M059J (cell line): ENCODE measurements at places on chromosomes 1 and 21.

GRCh38 chr1:180530501-180530900 lies 28.1 kb upstream of the ACBD6 start:
- peak; percentile 89 for DNase-seq

- no peak for DNase-seq
Measured at GRCh38 chr1:24591781-24592180, 35.9 kb downstream of the NCMAP start.

DNA sequence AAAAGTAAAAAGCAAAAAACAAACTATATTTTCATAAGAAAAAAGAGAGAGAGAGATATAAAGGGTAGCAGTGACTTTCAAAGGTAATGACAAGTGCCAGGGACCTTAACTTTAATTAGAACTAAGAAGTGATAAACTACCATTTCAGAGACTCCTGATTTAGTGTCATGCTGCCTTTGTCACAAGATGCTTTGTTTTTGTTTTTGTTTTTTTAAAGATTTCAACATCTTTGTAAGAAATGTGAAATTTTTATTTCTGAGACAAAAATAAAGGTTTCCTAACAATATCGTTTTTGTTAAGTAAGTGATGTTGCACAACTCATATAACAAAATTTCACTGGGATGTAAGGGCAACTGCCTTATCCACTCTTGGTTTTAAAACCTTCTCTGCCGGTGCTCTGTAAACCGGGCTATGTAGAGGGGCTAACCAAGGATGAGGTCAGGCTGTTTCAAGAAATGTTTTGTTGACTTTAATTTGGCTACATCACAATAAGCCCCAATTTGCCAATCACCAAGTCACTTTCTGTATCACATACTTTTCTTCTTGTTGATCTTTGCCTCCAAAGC lies 35.2 kb upstream of the SYT2 start:
- no peak for DNase-seq

DNA sequence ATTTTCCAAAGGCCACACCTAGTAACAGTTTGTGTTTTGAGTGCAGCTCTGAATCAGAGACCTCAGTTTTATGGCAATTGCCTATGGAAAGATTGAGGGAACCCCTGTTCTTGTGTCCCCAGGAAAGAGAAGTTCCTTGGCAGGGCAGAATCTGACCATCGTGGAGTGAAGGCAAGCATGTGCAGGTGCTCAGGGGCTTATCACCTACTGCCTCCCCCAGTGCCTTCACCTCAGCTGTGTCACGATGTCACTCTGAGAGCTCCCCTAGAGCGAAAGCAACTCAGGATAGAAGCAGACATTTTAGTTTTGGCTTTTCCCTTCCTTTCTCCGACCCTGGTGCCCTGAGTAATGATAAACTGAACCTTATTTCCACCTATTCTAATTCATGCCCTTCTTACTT lies 1.8 kb upstream of the SPRR1A start:
- DNase-seq, result no peak

GRCh38 chr1:210292231-210292871 lies 36.4 kb upstream of the HHAT start:
- DNase-seq, result peak; percentile 76

DNA sequence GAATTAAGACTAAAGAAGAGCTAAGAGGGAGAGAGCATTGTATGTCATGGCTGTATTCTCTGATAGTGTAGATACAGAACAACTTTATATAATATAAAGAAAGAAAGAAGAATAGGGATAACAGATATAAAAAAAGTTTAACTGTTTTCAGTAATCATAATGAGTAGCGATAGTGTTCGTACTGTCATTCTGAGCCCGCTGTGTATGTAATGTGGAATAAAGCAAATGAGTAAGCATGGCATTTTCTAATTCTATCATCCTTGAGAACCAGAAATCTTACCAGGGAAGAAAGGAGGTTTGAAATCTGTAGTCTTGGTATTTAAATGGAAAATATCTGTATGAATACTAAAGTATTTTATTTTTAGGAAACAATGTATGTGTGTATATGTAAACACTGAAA lies 46.7 kb upstream of the SSX2IP start:
- no peak for DNase-seq

GRCh38 chr1:36396359-36396758 lies 1.3 kb downstream of the LSM10 start:
- DNase-seq, result no peak

DNA sequence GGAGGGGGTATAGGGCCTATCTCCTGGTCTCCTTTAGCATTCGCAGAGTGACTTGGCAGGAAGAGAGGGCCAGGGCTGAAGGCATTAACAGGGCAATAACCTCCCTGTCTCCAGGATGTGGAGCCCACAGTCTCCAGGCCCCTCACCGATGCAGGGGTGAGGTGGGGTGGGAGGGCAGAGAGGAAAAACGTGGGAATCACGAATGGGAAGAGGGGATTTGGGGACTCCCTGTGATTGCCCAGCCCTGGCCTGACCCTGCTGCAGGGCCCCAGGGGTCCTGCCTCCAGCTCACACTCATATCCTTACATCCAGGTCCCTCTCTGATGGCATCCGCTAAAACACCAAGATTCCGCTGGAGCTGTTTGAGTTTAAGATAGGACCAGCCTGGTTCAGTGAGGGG lies 14.6 kb downstream of the TFAP2E start:
- DNase-seq, result no peak

GRCh38 chr1:184025242-184025675 lies 12.3 kb downstream of the COLGALT2 start:
- DNase-seq, result peak; percentile 92

GRCh38 chr1:171716616-171717015 lies 25.2 kb downstream of the VAMP4 start:
- DNase-seq, result peak; percentile 17

GRCh38 chr1:183942933-183943693 lies 94.4 kb downstream of the COLGALT2 start:
- DNase-seq, result peak; percentile 95

GRCh38 chr1:245772325-245772724 lies 617.5 kb downstream of the KIF26B start:
- DNase-seq, result no peak

DNA sequence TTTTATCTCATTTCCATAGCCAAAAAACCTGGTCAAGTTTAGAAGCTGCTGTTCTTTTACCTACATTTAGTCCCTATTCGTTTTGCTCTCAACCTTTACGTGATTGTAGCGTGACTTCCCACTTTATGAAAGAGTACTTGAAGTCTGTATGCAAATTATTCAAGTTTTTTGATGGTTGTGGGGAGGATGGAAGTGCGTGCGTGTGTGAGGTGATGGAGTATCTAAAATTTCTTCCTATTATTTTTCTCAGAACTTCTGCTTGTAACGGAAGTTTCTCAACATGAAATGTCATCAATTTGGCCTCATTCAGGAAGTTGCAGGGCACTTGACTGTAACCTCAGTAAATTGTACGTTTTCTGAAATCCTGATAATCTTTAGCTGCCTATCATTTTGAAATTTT lies 64.0 kb downstream of the SAMSN1 start:
- no peak for DNase-seq

DNA sequence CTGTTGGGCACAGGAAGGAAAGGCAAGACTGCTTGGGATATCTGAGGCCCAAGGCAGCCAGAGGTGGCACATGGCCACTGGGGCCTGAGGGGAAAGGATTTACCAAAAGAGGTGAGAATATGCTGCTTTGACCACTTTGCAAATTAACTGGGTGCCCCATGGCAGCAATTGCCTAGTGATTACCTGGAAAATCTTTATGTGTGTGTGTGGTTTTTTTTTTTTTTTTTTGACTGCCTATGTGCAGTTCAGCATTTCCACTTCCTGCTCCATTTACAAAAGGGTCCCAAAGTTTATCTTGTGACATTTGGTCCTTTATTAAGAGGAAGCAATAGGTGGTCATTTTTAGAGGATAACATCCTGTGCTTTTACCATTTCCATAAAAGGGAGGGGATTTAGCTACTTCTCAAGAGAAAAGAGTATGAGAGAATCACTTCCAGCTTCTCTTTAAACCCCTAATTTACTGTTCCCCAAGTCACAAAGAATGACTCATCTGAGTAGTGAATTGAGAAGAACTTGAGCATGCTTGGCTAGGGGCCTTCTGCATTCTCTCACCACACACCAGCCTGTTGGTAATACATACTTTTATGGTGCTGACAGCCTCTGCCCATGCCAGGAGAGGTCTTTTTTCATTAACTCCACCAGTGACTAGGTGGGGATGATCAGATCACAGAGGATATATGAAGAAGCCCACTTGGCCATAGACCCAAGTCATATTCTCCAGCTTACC lies 52.1 kb downstream of the SYDE2 start:
- peak; percentile 66 for DNase-seq

DNA sequence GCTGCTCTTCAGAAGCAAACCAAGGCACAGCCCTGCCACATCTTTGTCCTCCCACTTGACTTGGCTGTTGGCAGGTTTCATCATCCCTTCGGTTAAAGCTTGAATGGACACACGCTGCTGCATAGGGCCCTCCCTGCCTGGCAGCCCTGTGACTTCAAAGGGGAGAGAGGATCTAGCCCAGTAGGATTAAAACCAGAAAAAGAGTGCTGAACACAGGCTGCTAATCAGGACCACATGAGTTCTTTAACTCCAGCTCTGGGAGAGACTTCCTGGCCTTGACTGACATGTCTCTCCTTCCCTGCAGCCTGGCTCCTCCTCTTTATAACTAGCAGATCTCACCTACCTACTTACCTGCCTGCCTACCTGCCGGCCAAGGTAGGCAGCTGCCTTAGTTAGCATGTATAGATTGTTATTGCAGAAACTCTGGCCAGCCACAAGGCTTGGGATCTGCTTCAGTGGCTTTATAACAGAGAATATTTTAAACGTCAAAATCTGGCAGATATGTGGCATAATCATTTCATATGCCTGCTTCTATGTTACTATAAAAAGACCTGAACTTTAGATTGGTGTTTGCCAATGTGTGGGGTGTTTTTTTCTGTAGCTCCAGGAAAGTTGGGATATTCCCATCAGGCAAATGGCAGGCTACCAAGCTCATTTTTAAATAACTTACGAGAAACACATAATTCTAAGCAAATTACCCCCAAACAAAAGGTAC lies 49.4 kb downstream of the ERG start:
- no peak for DNase-seq

DNA sequence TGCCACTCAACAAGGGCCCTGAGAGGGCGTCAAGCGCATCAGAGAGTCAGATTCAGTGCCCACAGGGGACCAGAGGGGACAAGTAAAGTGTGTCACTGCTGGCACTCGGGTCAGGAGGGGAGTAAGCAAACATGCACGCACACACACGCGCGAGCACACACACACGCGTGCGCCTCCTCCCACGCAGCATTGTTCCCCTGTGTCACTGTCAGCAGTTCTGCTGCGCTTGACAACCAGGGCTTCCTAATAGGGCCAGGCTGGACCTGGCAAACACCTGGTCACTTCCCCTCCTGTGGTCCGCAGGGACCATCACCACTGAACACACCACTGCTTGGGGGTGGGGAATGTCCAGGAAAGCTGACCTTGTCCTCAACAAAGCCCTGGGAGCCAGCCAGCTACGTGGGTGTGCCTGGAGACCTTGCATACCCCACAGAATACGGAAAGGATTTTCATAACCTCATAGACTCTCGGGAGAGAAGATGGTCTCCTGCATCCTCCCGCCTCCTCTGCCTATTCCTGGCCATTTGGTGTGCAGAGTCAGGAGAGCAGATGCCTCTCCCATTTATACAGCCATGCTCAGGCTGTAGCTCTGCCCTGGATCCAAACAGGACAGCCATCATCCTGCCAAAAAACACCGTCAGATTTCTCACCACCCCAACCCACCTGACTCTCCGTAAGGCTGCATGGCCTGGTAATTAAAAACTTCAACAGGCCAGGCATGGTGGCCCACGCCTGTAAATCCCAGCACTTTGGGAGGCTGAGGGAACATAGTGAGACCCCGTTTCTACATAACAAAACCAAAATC lies 73.2 kb downstream of the SSBP3 start:
- DNase-seq, result no peak

DNA sequence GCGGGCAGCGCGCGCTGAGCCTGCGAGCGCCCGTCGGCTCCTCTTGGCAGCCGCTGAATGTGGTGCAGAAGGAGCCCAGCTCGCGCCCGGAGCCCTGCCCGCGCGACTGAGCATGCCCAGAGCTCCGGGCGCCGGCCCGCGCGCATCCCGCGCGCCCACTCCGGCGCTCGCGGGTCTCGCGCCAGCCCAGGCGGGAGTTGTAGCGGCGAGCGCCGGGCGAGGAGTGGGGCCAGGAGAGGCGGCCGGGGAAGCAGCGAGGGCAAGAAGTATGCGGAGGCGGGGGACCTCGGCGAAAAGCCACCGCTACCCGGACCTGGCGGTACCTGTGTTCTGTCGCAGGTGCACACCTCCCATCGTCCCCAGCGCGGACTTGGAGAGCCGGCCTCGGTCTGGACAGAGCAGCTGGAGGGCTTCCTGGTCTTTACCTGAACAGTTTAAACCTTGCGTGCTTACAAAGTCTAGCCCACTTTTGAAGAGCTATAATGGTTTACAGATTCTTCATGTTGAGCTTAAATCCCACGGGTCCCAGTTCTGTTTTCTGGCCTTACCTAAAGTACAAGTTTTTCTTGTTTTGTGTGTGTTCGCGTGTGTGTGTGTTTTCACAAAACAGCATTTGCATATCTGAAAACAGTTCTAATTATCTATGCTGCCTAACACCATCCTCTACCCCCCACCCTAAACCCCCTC lies at the start of gene DDAH1:
Gene DDAH1 (minus strand): TSS at position 61 of the 687 bp plus-strand sequence. CDS start 114 bp downstream, outside the sequence.
- DNase-seq, result peak; percentile 70

DNA sequence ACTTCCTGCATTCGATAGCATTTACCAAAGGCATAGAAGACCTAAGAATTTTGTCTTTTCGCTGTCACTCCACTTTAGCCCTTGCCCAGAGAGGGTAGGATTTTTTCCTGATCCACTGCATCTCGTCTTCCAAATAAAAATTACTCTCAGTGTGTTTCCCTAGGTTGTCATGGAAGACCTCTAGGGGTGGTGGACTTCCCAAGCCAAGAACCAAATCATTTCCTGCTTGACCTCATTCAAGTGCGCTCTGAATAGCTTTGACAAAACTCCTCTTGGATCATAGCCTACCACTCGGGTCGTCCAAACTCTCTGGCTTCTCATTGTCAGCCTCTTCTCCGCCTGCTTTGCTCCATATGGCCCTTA lies 431 bp upstream of the C1orf52 start:
- peak; percentile 60 for DNase-seq

DNA sequence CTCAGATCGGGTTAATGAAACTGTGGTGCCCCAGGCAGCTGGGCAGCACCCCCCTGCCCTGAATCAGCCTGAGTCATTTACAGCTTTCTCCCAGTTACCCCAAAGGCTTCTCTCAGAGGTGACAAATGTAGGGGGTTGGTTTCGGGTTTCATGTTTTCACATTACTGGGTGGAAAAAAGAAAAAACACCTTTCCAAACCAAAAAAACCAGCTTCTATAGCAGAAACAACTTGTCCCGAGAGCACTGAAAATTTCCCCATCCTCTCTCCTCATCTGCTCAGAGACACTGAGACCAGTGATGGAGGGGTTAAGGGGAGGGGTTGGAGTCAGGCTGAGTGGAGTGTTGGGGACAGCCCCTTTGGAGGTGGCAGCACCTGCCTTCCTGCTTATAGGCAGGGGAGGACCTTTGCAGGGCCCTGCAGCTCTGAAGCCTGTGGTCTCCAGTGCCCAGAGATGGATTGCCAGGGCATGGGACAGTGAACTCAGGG lies 15.6 kb downstream of the UTP11 start:
- peak; percentile 82 for DNase-seq
